Chondrocyte (in vitro differentiated cells): ENCODE measurements at places on chromosomes 4 and X. TPM values are rescaled to one million over a fixed set of nuclear protein-coding genes. Genes with fewer than 3 reads are reported as not detected.

PPEF2 gene
- total RNA-seq: not detected in 3 replicates

GLOD5 gene
- total RNA-seq: not detected in 3 replicates

PCDH10 gene
- 30.2 to 69.6 TPM (median 30.5 TPM) in 3 replicates for total RNA-seq

NXF2 gene
- not detected in 3 replicates for total RNA-seq

FAM114A1 gene
- 223 to 245 TPM (median 230 TPM) in 3 replicates for total RNA-seq

CT55 gene
- not detected in 3 replicates for total RNA-seq

CENPVL1 gene
- not detected in 3 replicates for total RNA-seq

GUCY1B1 gene
- total RNA-seq: 13.7 to 21.5 TPM (median 20.5 TPM) in 3 replicates

MND1 gene
- total RNA-seq: 0.90 to 3.5 TPM (median 2.2 TPM) in 3 replicates

CXorf49 gene
- not detected in 3 replicates for total RNA-seq

ZDHHC15 gene
- total RNA-seq: 0.13 to 0.51 TPM (median 0.15 TPM) in 3 replicates

RAI2 gene
- 0.85 to 0.97 TPM (median 0.87 TPM) in 3 replicates for total RNA-seq

WDFY3 gene
- 59.5 to 80.1 TPM (median 61.9 TPM) in 3 replicates for total RNA-seq
